ENCODE measurements at places on chromosomes 12 and 14. TPM values are rescaled to one million over a fixed set of nuclear protein-coding genes. Genes with fewer than 3 reads are reported as not detected.

The FAM222A gene
- total RNA-seq, result 0.94 TPM

The LRRC43 gene
- not detected for total RNA-seq

The DIO2 gene
- not detected for total RNA-seq

The C3AR1 gene
- 3.2 TPM for total RNA-seq

The SELPLG gene
- total RNA-seq, result 0.97 TPM

The GPR162 gene
- not detected for total RNA-seq

The KLRC3 gene
- total RNA-seq, result not detected

The RPL10L gene
- not detected for total RNA-seq

The ACOT6 gene
- not detected for total RNA-seq

The TAS2R9 gene
- total RNA-seq, result 0.19 TPM

- DNase-seq, result no peak
These were observed 669 bp upstream of the KCNK13 start for GRCh38 chr14:90060965-90061684.

GRCh38 chr14:35783699-35784098 is 25.4 kb downstream of the RALGAPA1 start:
- no peak for DNase-seq

DNA sequence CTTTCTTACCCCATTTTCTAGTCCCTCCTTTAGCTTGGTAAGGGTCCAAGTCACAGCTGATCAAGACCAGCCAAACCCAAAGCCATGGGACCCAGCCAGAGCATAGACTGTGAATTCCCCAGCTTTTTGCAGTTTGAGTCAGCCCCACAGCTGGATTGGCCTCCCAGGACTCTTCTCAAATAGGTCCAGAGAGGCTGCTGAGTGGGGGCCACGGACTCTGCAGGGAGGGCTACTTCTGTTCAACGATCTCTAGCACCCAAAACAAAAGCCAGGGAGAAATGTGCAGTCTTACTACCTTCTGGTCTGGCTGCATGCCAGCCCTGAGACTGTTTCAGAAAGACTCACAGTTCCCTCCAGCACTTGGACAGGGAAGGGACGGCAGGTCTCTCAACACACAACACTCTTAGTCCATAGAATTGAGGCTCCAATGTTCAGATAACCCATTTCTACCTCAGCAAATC is 1.6 kb downstream of the VDR start:
- DNase-seq, result no peak

- no peak for DNase-seq
These were observed 8.6 kb downstream of the EVL start for GRCh38 chr14:100073576-100074430.

DNA sequence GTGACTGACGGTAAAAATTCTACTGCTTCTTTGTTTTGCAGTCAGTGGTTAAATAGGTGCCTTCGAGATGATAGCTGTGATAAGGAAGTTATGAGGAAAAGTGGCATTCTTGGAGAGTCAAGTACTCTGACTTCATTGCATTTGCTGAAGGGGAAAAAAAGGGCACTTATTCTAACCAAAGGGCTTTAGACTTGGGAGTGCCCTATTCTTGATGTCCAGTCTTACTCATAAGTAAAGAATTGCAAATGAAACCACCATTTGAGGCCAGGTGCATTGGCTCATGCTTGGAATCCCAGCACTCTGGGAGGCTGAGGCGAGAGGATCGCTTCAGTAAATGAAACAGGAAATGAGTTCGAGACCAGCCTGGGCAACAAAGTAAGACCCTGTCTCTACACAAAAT is 40.3 kb downstream of the BRAP start:
- DNase-seq, result no peak

- DNase-seq, result peak; percentile 90
These were observed 426.5 kb upstream of the OR4E1 start for GRCh38 chr14:22099942-22100763.

GRCh38 chr12:7557227-7557626 is 53.6 kb upstream of the CD163 start:
- DNase-seq, result no peak

DNA sequence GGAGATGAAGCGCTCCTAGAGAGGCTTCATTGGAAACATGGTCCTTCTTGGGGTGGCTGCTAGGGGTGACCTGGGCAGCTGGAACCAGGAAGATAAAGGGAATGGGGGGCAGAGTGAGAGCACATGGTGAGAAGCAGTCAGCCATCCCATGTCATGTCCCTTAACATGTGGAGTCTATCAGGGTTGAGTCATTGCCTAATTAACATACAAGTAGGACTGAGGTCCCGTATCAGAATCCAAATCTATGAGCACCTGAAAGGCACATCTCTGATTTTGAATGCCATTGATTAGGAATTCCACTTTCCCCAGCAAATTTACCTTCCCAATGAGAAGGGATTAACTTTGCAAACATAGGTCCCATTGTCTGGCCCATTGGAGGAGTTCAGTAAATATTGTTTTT is 20.3 kb upstream of the PPP1R1A start:
- no peak for DNase-seq

- DNase-seq, result no peak
These were observed 161.0 kb downstream of the SLC38A4 start for GRCh38 chr12:46664761-46665287.

DNA sequence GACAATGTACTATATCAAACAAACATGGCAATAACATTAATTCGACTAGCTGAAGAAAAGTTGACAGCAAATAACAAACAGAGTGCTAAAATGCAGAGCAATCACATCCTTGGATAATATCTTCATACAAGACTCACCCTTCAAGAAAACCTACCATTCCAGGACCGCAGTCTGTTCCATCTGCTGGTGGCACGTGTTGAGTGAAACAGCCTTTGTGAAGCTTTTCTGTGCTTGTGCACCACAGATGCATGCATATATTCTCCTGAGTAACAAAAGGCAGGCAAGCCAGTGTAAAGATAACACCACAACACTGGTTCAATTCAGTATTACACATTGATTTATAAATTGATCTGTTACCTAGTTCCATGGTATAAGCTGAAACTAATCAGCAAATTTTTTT is 89.3 kb downstream of the ADAMTS20 start:
- no peak for DNase-seq

GRCh38 chr12:124332058-124332672 is 37.3 kb downstream of the RFLNA start:
- no peak for DNase-seq

DNA sequence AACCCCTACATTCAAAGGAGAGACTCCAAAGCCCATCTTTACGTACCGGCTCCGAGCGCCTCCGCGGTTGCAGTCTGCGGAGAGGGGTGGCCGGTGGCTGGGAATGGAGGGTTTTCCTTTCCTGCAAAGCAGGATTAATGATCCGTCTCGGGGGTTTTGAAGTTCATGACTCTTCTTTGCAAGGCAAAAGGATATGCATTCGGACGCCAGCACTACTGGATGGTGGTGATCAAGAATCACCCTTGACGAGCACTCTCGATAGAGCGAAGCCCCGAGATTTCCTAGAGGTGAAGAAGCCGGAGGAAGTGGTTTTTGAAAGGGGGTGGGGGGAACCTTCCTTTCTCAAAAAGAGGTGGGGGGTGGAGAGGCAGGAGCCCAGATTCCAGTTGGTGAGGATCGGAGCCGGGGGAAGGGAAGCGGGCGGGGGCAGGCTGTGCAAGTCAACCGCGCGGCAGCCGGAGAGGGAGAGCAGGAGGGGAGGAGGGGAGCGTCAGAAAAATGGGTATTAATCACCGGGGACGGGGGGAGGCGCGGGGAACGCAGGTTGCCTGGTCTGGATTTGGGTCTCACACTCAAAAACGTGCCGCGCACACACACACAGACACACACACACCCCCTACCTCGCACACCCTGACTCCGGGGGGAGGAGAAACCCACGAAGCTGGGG is at the start of gene GRIN2B:
TSS of gene GRIN2B (minus strand) at position 307 of the 667 bp plus-strand sequence. CDS start 115,394 bp downstream, outside the sequence.
- no peak for DNase-seq

- no peak for DNase-seq
These were observed 274.1 kb upstream of the DAAM1 start for GRCh38 chr14:58914279-58914855.

GRCh38 chr12:59118356-59118755 is 198.1 kb upstream of the LRIG3 start:
- no peak for DNase-seq

- no peak for DNase-seq
These were observed 61.8 kb downstream of the DERA start for GRCh38 chr12:15972894-15973293.

DNA sequence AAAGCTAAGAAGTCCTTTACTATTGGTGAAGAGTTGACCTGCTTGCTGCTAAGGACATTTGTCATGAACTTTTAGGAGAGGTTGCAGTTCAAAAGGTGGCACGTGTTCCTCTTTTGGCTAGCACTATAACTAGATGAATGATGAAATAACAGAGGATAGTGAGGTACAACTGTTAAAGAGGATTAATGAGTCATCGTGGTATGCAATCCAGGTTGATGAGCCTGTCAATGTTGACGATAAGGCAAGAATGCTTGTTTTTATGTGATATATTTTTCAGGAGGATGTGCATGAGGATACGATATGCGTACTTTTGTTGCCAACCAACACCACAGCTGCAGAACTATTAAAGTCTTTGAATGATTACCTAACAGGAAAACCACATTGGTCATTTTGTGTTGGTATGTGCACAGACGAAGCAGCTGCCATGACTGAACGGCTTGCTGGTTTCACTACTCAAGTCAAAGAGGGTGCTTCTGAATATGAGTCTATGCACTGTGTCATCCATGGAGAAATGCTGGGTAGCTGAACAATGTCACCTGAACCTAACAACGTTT is 10.6 kb downstream of the CEP128 start:
- peak; percentile 78 for DNase-seq

GRCh38 chr12:24928131-24928530 is 20.8 kb downstream of the BCAT1 start:
- no peak for DNase-seq

DNA sequence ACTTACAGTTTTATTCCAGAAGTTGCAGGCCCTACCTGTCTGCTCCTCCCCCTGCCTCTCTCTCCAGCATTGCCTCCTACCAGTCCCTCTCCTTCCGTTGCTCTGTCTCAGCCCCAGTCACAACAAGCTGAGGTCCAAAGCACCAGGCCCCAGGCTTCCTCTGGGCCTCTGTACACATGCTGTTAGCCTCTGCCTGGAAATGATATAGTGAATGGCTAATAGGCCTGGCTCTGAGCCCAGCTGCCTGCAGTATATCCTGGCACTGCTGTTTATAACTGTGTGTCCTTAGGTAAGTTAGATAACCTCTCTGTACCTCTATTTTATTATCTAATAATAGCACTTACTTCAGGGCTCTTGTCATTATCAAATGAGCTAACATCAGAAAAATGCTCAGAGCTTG is 114.9 kb upstream of the PWP1 start:
- no peak for DNase-seq

GRCh38 chr14:47328376-47328775 is 347.0 kb downstream of the MDGA2 start:
- DNase-seq, result no peak

DNA sequence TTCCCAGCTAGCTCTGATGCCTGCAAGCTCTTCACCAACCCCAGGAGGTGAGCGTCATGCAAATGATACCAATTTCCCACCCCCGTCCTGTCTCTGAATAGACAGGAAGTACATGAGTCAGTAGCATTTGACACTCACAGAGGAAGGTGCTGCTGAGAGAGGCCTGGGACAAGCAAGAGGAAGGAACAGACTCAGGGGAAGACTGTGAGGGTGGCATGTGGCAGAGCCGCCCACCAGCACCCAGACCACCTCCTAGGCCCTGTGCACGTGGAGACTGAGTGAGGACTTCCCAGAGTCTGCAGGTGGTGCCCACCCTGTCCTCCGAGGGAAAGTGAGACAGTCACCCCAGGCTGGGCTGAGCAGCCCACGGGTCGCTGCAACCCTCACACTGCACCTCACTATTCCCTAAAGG is 199.5 kb upstream of the SFSWAP start:
- DNase-seq, result peak; percentile 92

- no peak for DNase-seq
These were observed 14.9 kb downstream of the ASPG start for GRCh38 chr14:104100171-104101085.

GRCh38 chr14:101087614-101088394 is 184.3 kb upstream of the RTL1 start:
- DNase-seq, result no peak

- DNase-seq, result no peak
These were observed 2.6 kb downstream of the LTB4R start for GRCh38 chr14:24313913-24314312.

GRCh38 chr14:95382747-95383146 is 63.0 kb upstream of the CLMN start:
- DNase-seq, result no peak

GRCh38 chr14:69260861-69261564 is 1.1 kb downstream of the GALNT16 start:
- peak; percentile 64 for DNase-seq

DNA sequence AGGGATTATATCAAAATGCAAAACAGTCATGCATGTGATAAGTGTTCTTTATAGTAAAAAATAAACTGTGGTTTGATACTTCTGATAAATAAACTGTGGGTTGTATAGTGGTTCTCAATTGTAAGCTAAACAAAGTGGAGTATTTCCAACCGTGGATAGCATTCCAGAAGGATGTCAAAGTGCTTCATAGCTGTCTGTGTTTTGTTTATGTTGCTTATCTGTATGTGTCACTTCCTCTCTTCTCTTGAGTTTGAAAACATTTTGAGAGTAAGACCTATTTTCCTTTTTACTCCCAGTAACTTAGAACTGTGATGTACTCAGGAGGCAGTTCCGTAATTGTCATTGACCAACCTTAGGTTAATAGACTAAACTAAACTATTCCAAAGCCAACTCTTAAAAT is 415.8 kb downstream of the TMTC2 start:
- no peak for DNase-seq

DNA sequence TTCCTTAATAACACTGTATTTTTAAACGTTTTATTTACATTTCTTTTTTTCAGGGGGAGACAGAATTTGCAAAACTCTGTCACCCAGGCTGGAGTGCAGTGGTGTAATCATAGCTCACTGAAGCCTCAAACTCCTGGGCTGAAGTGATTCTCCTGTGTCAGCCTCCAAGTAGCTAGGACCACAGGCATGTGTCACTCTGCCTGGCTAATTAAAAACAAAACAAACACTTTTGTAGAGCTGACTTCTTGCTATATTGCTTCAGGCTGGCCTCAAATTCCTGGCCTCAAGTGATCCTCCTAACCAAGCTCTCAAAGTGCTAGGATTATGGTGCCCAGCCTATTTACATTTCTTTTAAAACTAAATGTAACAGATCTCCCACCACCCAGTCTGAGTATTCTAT is 12.7 kb downstream of the CPSF6 start:
- no peak for DNase-seq

All from Karpas-422 (cell line).